ENCODE measurements at places on chromosomes 12 and 14. TPM values are rescaled to one million over a fixed set of nuclear protein-coding genes. Genes with fewer than 3 reads are reported as not detected.

DNA sequence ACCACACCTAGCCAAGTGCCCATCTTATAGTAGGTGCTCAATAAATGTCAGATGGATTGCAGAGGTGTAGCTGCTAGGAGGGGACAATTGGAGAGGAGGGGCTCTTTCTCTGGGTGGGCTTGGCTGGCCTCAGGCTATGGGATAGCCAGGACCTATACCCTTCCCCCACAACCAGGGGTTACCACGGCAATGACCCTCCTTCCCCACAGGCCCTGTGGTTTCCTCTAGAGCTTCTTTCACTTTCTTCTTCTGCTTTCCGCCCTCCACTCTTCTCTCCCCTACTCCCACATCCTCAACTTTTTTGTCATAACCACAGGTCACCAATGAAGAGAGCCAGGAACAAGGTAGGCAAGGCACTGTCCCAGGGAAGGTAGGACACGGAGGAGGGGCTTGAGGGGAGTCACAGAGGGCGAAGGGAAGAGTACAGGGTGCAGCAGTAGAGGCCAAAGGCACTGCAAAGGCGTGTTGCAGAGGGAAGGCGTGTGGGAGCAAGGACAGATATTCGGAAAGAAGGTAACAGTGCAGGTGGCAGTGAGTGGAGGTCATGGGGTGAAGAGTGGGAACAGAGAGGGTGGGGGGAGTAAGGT, 1.9 kb upstream of the ITGB7 start:
- no peak for DNase-seq

GRCh38 chr12:29743801-29744200, 39.9 kb downstream of the TMTC1 start:
- peak; percentile 89 for DNase-seq

CPNE6 gene
- 0.23 TPM for polyA plus RNA-seq

LMNTD1 gene
- 0.28 TPM for polyA plus RNA-seq

PTMS gene
- polyA plus RNA-seq: 529 TPM

DNA sequence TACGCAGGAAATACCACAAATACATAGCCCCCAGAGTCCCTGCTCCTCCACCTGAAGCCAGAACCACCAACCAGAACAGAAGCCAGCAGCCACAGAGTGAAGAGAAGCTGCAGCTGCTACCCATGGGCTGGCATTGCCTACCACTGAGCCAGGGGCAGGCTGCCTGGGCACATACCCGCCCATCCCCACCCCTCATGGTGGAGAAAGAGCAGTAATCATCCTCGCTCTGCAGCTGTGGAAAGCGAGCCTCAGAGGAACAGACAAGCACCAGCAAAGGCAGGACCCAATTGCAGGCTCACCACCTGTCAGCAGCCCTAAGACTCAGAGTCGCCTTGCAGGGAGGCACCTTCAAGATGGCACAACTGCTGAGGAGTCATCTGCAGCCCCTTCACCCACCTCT, 11.2 kb upstream of the CD9 start:
- DNase-seq: no peak

DNA sequence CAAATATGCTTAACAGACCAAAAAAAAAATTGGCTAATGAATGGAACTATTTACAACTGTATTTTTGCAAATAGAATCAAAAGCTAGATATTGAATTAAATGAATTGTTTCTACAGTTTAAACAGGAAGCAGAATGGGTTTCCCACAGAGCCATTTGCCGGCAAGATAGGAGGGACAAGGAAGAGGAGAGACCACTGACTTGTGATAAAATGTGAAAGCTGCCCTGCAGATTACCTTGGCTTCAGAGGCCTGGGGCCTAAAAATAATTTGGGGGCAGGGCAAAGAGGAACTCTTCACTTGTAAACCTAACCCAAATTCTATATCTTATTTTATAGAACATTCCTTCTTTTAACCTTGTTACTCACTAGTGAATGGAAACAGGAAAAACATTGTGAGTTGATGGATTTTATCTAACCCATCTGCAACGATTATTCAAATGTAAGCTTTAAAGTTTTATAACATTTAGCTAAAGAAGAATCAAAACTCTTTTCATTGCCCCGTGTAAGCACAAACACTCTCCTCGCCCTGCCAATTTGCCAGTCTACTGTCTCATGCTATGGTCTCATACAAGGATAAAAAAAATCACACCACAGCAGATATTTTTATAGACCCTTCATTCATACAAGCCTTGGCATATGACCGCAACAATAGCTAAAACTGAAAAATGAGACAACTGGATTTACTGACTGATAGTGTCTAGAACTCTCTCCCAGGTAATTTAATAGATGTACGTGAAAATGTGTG, 49.5 kb upstream of the MDM1 start:
- no peak for DNase-seq

DNA sequence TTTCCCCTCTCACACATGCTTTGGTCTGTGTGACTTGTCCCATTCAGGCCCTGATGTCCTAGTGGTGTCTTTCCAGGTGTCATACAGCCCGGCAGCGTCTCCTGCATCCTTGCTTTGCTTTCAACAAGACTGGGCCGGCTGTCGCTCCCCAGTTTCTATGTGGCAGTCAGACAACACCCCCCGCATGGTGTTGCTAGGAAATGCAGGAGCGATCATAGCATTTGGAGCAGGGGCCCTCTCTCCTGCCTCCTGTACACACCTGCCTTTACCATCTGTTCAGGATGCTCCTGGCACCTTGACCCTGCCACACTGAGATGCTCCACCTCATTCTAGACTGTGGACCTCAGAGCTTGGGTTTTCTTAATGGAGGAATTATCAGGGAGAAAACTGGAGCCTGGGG, 29.5 kb downstream of the CACNA1C start:
- DNase-seq: no peak

GRCh38 chr12:34292736-34293625, 270.7 kb downstream of the ALG10 start:
- no peak for DNase-seq

- peak; percentile 67 for DNase-seq
Observed at GRCh38 chr12:2613326-2614073, 181.3 kb upstream of the FKBP4 start.

GRCh38 chr12:128338386-128339125, 71.6 kb downstream of the TMEM132C start:
- peak; percentile 70 for DNase-seq

- no peak for DNase-seq
Observed at GRCh38 chr12:120557589-120557988, 23.4 kb downstream of the RNF10 start.

- DNase-seq: peak; percentile 84
Observed at GRCh38 chr14:76761136-76761959, at the start of gene VASH1. TSS of gene VASH1 (plus strand) at chr14:76761468. CDS start at chr14:76762822, 1,354 bp downstream.

DNA sequence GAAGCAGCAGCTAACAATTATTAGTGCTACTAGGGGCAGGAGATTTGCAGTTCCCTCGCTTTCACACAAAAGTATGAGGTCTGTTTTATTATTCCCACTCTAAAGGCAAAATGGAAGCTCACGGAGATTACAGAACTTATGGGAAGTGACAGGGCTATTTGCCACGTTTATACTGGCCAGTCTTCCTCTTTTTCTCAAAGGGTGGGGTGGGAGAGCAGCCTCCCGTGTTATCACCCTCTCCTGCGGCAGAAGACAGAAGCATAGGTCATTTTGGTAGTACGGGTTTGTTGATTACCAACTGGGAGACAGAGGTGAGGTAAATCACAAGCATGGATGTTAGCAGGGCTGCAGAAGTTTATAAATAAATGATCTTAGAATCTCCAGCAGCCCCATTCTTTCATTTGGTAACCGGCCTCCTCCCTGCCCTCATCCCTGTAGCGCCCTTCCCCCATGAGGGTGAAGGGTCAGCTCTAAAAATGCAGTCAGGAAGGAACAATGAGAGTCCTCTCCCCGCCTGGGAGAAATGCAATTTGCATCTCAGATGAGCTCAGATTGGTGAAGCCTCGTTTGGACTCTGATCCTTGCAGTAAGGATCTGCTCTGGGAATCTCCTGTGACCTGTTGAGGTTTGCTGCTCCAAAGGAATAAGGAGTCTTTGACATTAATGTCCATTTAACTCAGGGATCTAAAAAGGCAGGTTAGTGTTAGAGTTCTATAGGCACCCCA, 44.7 kb upstream of the SINHCAF start:
- peak; percentile 58 for DNase-seq

GRCh38 chr12:122845041-122845864, 10.0 kb downstream of the HIP1R start:
- DNase-seq: no peak

RIN3 gene
- polyA plus RNA-seq: 11.1 TPM

GRCh38 chr14:20988717-20989470, 886 bp upstream of the METTL17 start:
- no peak for DNase-seq

STAB2 gene
- 3.8 TPM for polyA plus RNA-seq

TMEM229B gene
- polyA plus RNA-seq: 0.55 TPM
